ENCODE measurements at places on chromosomes 4 and X.

- peak; percentile 26 for DNase-seq
Observed at GRCh38 chrX:138692591-138692990, 18.9 kb downstream of the FGF13 start.

DNA sequence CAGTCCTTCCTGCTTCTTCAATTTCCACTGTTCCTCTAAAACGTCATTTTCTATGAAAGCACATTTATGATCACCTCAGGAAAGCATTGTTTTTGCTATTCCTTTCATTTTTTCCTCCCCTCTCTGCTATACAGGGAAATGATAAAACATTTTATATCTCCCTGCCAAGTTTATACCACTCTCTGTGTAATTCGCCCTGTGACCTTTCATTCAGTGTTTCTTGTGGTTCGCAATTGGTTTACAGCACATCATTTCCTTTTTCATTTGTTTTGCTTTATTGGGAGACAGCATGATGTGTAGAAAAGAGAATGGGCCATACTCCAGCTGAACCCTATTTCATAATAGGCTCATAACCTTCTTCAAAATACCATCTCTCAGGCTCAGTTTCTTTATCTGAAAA lies 99.9 kb upstream of the RAPGEF2 start:
- DNase-seq, result peak; percentile 32

GRCh38 chrX:104270916-104271512 lies 16.3 kb upstream of the ESX1 start:
- DNase-seq, result peak; percentile 12

GRCh38 chrX:4844376-4844775 lies 1130.9 kb upstream of the PRKX start:
- no peak for DNase-seq

DNA sequence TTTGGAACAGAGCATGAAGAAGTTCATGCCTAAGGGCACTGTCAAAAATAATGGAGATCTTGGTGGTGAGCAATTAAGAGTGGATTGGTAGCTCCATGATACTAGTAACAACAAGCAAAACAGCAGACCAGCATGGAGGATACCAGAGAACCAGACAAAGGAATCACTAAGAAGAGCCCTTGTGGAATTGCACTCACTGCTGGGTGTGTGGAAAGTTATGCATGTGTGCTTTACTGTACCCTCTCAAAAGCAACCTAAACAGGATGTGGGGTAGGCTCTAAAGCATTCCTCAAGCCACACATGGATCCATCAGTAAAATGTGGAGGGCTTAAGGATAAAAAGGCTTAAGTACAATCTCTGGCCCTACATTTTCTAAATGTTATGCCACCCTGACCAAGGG lies 69.5 kb downstream of the AR start:
- peak; percentile 28 for DNase-seq

- no peak for DNase-seq
Observed at GRCh38 chrX:49269767-49270248, at the start of gene PPP1R3F. TSS of gene PPP1R3F (plus strand) at chrX:49269793. CDS start at chrX:49269870, 77 bp downstream.

DNA sequence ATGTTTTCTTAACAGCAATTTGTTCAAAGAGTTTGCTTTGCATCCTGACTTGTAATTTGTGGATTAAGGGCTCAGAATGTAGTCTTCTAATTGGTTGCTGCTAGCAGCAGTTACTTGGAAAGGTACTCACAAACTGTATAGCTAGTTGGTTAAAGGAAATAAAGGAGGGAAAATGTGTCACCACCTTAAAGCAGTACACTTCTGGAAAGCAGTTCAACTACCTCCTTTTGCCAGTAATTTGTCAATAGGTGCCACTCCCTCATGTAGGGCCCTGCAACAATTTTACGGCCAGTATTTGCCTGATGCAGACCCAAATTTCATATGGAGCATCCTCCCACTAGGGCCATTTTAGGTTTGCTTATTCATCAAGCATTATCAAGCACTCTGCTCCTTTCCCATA lies 20.8 kb downstream of the AMOT start:
- no peak for DNase-seq

GRCh38 chr4:28228561-28229491 lies 1368.2 kb downstream of the STIM2 start:
- DNase-seq, result peak; percentile 65

GRCh38 chr4:123266221-123266620 lies 130.4 kb upstream of the SPRY1 start:
- DNase-seq, result no peak

- no peak for DNase-seq
Observed at GRCh38 chr4:111579767-111580166, 565.5 kb upstream of the FAM241A start.

DNA sequence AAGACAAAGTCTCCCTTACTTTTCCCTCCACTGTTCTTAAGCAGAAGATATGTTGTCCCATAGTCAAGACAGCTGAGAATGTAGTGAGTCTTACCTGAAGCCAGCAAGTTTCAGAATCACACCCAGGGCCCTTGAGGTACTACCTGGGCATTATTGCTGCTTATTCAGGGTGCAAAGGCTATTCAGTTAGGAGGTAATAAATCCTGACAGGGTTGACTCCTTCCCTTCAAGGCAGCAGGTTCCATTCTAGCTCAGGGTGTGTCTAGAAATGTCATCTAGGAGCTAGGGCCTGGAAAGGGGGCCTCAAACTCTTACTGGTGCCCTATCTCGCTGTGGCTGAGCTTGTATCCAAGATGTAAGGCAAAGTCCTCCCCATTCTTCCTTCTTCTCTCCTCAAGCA lies 259.0 kb downstream of the FAT4 start:
- no peak for DNase-seq

Measured in AG10803 (cell line).